ENCODE measurements at places on chromosomes 5 and 9.
A peak's percentile ranks its signal among the peaks of the same experiment; 100 is the strongest.

DNA sequence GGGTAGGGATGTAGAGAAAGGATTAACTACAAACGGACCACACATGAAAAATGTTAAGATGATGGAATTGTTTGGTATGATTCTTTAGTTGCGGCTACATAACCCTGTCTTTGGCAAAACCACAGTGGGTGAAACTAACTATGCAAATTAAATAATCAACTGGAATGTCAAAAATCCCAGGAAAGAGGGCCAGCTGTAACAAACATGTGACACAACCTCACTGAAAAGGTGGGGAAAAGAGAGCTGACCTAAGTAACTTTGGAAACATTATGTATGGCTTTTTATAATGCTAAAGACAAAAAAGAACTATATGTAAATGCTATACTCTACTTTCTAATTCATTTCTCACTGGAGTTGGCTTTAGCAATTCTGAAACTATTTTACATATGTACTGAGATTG is 252.0 kb downstream of the MRPS30 start:
- no peak for DNase-seq

DNA sequence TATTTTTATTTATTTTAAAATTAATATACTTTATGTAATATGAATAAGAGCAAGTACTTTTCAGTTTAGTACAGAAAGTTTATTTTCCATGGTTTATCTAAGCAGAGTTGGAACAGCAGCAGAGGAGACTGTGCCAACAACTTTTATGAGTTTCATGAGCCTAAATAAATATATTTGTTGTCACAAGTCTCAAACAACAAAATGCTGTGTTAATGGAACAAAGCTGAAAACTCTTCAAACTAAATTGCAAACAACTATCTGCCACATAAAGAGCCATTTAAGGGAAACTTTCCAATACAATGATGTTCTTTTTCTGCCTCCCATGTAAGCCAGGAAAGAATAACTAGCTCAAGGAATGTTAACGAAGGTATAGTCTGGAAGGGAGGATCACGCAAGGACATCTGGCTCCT is 96.1 kb downstream of the FBN2 start:
- no peak for DNase-seq

GRCh38 chr5:50823568-50823967 is 157.1 kb downstream of the PARP8 start:
- no peak for DNase-seq

GRCh38 chr5:28850320-28850921 is 1812.0 kb upstream of the CDH9 start:
- no peak for DNase-seq

- DNase-seq, result no peak
Measured at GRCh38 chr5:32283061-32283460, 29.7 kb downstream of the MTMR12 start.

DNA sequence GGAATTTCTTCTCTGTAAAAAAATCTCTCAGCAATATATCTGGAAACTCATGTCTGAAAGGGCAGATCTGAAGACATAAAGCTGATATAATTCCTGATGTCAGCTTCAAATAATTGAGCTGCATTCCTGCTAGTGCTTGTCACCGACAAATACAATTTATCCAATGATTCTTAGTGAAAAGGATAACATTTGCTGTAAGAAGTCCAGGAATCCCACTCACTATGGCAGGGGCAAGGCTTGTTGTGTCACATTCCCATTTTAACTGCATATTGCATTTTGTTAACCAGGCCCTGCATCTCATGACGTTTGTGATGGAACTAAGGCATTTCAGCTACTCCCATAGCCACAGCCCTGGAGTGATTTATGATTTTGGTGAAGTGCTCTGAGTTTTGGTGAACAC is 160.1 kb upstream of the DAB2 start:
- peak; percentile 21 for DNase-seq

DNA sequence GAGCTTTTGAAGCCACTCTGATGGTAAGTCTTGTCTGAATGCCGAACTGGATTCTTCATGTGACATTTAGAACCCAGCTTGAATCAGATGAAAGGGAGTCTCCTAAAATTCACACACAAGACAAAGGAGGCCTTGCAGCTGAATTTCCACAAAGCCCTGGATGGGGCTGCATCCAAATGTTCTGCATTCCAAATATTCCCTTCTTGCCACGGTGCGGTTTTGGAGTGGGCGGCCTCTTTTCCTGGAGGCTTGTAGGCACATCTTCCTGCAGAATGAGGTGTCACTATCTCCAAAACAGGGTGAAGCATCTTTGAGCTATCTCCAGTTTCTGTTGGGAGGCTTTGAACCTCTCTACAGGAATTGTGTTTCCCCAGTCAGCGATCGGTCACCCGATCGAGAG is 342.7 kb downstream of the ARHGEF28 start:
- peak; percentile 12 for DNase-seq

DNA sequence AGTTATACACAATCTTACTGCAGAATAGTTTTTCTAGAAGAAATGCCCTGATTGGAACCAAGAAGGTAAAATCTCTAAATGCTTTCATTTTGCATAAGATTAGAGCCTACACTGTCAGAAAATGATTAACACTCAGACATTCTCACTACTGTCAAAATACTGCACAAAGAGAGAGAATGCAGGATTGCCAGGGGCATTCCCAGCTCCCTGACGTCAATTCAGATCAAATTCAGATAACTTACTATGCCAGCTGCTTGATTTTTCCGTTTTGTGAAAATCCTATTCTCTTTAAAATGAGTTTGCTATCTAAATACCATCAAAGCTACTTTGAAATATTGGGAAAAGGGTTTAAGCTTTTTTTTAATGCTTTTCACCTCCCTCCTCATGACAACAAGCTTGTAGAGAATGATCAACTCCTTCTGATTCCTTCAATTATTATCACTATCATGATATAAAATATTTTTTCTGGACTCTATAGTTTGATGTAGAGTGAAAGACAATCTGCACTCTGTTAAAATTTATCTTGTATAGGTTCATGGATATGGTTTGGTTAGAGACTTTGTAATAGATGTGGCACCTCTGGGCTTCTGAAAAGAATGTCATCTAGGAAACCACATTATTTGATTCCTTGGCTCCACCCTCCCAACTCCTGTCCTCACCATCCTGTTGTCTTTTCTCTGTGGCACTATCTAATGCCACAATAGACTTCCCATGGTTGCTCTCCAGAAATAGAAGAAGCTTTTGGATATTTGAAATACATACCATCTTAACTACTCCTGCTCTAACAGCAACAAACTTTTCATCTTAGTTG is 407.7 kb downstream of the PDE4D start:
- no peak for DNase-seq

DNA sequence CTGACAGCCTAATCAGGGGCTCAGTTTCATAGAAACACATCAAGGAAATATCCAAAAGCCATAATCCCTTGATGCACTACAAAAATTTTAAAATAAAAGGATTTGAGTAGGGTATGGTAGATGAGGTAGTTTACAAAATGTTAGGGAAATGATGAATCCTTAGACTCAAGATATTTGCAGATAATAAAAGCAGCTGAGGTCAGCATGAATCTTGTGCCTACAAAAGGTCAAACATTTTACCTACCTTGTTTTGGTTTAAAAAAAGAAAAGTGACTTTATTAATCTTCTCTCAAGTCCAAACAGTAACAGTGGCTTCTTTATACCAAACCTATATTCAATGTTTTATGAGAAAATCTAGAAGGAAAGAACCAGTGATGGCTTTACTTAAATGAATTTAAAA is 135.5 kb downstream of the BNC2 start:
- DNase-seq, result no peak

DNA sequence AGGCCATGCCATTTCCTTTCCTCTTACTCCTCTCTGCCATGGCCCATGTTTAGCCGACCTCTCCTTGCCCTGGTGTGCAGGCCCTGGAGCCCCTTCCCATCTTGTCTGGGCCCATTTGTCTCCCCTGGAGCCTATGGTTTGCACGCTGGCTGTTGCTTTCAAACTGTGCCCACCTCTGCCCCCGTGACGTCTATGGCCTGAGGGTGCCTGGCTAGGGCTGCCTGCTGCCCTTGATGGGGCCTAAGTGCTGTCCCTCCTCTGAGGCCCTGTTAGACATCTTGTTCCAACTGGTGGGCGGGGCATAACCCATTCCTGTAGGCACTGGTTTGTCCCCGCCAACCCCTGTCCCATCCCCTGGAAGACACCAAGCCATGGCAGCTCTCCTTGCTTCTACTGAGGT is 22.7 kb upstream of the ENHO start:
- DNase-seq, result no peak

DNA sequence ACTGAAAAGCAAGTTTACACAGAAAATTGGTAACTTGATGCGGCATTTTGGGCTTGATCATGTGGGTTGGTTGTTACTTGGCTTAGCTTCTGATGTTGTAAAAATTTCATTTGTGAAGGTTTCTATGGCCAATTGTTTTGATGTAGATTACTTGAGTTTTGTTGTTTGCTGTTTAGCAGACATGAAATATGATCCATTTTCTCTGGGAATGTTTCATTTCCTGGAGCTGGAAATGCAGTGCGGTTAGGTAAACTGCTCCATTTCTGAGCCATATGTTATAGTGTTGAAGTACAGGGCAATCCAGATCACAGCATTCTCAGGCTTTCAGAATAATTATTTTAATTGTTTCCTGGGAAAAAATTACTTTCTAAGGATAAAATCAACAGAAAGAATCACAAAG is 396.9 kb downstream of the ENC1 start:
- no peak for DNase-seq

DNA sequence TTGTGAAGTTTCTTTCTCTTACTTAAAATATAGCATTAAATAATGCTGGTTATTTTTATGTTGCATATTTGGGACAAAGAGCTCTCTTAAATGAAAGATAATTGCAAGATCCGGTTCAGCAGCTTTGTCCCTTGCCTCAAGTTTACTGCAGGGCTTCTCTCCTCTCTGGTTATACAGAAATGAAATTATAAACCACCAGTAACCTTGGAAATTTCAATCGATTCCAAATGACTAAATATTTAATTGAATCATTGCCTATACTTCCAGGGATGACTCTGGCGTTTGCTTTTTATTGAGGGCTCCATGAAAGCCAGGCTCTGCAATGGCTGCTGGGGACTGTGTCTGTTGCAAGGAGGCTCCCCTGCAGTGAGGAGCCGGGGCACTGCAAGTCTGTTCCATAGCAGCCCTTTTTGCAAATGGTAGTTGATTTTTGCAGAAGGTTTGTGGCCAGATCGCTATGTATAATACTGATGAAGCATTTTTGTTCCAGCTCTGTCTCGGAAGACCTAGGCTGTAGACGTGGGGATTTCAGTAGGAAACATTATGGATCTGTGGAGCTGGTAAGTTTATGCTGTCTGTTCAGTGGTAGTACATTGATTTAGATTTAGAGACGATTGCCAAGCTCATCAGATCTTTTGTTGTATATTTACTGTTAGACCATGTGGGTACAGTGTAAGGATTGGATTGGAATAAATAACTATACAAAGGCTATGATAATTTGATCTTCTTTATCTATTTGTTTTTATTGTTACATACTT is at the start of gene GARNL3:
Gene GARNL3 (plus strand): TSS at position 313 of the 758 bp plus-strand sequence. CDS start 104 bp downstream, at position 417.
- DNase-seq, result no peak

- peak; percentile 22 for DNase-seq
Measured at GRCh38 chr9:7234144-7234543, 476.4 kb downstream of the KDM4C start.

DNA sequence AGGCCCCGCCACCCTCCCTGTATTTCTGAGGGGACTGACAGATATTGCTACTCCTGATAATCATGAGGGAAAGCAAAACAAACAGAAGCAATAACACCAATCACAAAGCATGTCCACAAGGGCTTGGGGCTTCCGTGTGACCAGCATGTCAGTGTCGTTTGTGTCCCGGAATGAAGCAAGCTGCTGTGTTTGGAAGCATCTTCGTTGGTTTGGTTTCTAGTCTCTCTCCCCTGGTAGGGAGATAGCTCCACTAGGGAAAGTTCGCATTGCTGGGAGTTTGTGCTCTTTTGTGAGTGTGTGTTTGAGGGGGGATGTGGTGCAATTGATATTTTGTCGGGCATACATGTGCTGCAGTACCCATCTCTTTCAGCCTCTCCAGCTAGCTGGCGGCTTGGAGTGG is 1.4 kb downstream of the GRIA1 start:
- no peak for DNase-seq

GRCh38 chr9:3664044-3664443 is 138.2 kb upstream of the RFX3 start:
- peak; percentile 57 for DNase-seq

DNA sequence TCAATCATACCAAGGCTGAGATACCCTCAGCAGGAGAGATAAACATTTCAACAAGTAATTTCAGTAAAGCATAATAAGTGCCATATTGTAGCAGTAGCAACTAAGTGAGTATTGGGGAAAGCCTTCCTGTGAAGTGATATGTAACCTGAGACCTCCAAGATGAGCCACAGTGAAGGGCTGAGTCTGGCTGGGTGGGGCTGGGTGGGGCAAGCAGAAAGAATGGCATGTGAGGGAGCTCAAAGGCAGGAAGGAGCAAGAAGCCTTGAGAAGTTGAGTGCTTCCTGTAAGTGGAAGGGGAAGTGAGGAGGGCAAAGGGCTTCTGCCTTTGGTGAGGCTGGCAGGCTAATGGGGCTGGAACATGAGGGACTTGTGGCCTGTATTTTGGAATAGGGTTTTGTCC is 19.7 kb upstream of the ASTN2 start:
- no peak for DNase-seq

- no peak for DNase-seq
Measured at GRCh38 chr9:4106081-4106759, 193.6 kb downstream of the GLIS3 start.

GRCh38 chr5:57887851-57888621 is 405.4 kb upstream of the ACTBL2 start:
- peak; percentile 69 for DNase-seq

GRCh38 chr9:109168170-109168569 is 1.1 kb upstream of the FRRS1L start:
- DNase-seq, result no peak

GRCh38 chr5:74143721-74144330 is 496.7 kb downstream of the ENC1 start:
- no peak for DNase-seq

- DNase-seq, result no peak
Measured at GRCh38 chr5:79829260-79829659, 139.6 kb downstream of the CMYA5 start.

DNA sequence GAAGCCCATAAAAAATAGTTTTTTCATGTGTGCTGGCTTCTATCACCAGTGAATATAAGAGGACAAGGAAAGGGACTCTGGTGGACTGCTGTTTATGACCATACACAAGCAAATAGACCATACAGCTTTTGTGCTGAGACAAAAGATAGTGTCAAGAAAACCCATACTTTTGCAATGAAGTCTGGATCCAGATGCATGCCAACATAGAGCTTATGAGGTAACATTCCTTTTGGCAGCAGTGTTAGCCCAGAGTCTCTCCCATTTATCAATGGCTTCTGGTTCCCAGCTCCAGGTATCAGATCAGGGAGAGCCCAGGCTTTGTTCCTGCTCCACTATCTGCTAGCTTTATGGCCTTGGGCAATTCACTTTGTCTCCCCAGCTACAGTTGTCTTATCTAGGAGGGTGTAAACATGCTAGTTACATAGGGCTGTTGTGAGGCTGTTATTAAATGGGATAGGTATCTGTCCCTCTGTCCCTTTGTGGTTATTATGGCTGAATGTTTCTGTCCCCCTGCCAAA is 55.6 kb downstream of the CCDC192 start:
- no peak for DNase-seq

GRCh38 chr5:5573798-5574380 is 151.4 kb downstream of the ICE1 start:
- no peak for DNase-seq

Measured in IMR-90 (cell line).